NCI-H524 (cell line): ENCODE measurements at places on chromosomes 12 and 14.

DNA sequence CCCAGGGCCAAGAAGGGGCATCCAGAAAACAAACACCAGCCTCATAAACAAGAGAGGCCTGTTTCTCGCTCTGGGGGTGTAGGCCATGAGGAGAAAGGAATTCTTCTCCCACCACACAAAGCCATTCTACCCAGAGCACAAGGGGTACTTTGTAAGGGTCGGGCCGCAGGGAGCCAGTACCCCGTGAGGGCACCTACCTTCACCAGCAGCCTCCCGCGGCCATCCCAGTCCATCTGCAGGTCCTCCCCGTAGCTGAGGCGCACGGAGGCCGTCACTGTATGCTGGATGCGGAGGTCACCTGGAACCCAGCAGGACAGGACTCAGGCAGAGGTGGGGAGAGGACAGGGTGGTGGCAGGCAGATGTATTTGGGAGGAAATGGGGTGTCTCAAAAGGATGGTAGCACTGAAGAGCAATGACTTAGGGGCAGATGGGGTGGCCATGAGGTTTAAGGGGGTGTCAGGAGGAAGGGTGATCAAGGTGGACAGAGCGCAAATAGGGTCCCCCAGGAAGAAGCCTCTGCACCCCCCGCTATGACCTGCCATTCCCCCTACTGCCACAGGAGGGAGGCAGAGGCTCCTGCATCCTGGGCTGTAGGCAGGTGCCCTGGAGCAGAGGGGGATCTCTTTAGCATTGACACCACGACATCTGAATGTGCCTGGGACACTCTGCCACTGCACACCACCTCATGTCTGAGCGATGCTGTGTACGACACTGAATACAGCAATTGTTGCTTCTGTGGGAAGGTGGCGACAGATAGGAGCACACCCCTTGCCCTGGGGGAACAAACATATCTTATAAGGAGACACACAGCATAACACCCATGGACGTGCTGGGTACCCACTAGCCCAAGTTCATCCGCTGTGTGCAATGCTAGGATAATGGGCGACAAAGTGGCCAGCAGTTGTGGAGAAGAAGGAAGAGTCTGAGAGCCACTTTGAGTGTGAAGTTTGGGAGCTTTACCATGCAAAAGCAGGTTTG is 61.4 kb downstream of the VWF start:
- DNase-seq: no peak

- no peak for DNase-seq
These were observed 20.8 kb downstream of the SAV1 start for GRCh38 chr14:50647282-50647681.

DNA sequence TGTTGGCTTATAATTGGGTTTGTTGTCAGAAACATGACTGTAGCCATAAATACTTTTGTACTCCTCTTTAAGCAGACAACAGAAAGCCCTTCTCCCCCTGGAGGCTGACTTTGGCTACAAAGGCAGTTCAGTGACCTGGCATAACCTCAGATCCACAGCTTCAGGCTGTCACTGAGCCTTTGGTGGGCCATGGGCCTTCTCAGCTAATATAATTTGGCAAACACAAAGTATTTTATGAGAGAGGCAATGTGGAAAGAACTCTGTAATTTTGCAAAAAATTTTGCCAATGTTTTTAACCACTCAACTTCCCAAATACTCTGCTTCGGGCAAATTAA is 15.5 kb upstream of the MGP start:
- no peak for DNase-seq

DNA sequence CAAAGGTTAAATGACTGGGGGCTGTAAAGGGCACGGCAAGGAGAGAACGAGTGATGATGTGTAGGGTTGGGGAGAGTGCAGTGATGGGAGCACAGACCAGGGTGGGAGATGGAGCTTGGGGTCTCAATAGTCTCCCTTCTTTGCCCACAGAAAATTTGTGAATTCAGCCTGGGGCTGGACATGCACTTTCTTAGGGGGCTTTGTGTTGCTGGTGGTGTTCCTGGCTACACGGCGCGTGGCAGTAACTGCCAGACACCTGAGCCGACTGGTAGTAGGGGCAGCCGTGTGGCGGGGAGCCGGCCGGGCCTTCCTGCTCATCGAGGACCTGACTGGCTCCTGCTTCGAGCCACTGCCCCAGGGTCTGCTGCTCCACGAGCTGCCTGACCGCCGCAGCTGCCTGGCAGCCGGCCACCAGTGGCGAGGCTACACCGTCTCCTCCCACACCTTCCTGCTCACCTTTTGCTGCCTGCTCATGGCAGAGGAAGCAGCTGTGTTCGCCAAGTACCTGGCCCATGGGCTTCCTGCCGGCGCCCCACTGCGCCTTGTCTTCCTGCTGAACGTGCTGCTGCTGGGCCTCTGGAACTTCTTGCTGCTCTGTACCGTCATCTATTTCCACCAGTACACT is 1.7 kb downstream of the FITM1 start:
- DNase-seq: no peak

DNA sequence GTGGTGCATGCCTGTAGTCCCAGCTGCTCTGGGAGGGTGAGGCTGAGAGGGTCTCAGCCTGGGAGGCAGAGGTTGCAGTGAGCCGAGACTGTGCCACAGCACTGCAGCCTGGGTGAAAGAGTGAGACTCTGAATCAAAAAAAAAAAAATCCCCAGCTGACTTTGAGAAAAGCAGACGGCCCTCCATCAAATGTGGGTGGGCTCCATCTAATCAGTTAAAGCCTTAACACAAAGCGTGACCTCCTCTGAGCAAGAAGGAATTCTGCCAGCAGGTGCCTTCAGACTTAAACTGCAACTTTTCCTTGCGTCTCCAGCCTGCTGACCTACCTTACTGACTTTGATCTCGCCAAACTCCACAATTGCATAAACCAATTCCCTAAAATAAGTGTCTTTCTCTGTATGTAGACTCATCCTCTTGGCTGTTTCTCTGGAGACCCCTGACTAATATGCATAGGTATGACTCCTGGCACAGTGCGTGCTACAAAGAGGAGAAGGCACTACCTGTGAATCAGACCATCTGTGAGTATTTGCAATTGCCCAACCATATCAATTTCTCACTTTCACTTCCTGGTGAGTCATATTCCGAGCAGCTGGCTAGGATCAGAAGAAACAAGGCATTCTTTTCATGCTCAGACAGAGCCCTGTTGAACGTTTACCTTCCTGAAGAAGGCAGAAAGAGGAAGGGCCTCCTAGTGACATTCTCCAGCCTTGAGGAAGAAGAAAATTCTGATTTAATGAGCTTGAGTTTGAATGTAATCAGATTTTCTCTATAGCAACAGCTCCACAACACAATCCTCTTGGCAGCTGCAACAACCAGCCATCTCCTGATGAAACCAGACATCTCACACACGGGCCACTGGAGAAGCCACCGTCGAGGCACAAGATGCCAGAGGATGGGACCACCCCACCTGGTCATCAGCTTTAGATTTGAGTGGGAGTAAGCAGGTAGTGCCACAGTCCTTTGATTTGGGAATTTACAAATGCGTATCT is 54.3 kb downstream of the CLMN start:
- no peak for DNase-seq

- DNase-seq: no peak
These were observed 49.3 kb downstream of the SLC4A8 start for GRCh38 chr12:51473947-51474346.

DNA sequence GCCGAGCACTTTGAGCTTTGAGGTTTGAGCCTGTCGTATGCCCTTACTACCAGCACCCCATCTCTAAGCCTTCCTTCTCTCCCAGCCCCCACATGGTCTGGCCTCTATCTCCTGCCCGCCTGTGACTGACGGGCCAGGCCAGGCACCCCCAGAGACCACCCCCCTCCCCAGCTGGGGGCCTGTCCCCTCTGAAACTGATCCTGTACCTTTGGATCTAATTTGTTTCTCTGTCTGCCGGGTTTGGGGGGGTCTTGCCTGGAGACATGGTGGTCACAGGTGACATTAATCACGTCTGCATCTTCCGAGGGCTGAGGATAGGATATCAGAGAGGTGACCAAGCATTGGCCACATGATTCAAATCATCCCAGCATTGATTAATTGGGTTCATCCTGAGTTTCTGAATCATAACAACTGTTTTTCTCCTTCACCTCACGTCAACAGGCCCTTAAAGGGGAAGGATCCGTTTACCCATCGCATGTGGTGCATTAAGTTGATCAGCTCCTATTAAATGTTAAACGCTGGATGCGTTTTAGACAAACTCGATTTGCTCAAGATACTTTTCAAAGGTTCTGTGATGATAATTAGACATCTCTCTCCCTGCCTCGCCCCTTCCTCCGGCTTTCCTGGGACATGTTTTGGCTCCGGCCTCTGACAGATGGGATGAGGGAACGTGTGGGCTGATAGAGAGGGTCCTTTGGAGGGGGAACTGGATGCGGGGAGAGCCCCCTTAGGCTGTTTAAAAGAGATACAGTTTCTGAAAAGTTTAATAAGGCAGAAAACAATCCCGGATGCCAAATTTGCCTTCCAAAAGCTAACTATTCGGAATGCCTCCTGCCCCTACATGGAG is 63.3 kb upstream of the TBX3 start:
- DNase-seq: no peak

DNA sequence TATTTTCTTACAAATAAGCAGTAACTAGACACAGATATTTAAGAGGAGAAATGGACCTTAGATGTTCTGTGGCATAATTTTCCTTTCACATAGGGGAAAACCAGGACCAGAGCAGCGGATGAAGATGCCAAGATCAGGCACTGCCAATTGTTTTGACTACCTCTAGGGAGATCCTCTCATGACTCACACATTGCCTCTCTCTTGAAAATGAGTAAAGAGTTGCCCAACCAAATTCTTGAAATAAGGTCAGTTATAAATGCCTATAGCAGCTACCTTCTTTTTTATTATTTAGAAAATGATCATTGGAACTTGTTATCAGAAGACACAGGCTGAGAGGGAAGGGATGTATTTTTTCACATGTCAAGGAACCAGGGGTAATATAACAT is 263.4 kb upstream of the PLEKHG7 start:
- DNase-seq: no peak
